Stimulated activated CD8-positive, alpha-beta memory T cell treated with anti-CD3 and anti-CD28 coated beads, Interleukin-2, amount 100 ng/mL, for 48 hours (primary cell): ENCODE measurements at places on chromosomes 4 and X.

GRCh38 chr4:110049951-110050925 lies 137.6 kb downstream of the EGF start:
- peak; percentile 26 for DNase-seq

- no peak for DNase-seq
Measured at GRCh38 chrX:108264376-108264775, 172.8 kb downstream of the ATG4A start.

DNA sequence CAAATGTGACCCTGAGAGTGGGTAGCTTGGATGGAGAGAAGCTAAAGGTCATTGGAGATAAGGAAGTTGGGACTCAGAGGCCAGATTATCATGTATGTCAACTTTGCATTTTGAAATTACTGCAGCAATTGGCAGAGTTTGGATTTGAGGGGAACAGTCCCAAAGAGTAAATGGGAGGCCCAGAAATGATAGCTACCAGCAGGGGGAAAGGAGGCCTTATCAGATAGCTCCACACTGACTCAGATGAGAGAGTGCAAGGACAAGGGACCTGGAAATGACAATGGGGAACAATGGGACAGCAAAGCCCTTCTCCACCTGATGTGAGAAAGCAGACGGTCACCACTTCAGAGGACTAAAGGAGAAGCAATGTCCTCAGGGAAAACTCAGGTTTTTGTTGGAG lies 201.5 kb upstream of the JADE1 start:
- no peak for DNase-seq

DNA sequence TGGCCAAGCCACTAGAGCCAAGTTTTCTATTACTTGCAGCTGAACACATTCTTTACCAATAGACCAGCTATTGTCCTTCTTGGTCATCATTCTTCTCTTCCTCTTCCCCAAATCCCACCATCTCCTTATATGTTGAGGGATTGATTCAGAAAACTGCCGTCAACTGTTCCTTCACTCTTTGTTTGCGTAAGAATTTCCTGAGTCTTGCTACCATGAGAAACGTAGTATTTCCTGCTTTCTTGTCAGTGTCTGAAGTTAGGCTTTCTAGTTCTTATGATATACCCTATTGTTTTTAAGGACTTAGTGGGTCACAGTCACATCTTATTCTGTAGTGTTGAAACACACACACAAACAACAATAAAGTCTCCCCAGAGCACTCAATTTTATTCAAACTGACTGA lies 20.1 kb downstream of the IGFBP7 start:
- DNase-seq: no peak

DNA sequence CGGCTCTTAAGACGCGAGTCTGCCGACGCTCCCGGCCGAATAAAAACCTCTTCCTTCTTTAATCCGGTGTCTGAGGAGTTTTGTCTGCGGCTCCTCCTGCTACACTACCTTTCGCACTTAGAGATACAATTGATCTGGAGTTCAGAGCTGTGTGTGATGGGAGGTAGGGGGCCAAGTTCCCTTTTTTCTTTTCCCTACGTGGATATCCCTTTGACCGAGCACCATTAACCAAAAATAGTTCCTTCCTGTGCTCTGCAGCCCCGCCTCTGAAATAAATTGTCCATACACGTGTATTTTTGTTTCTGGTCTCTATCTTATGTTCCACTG lies 555 bp upstream of the PGM2 start:
- no peak for DNase-seq

DNA sequence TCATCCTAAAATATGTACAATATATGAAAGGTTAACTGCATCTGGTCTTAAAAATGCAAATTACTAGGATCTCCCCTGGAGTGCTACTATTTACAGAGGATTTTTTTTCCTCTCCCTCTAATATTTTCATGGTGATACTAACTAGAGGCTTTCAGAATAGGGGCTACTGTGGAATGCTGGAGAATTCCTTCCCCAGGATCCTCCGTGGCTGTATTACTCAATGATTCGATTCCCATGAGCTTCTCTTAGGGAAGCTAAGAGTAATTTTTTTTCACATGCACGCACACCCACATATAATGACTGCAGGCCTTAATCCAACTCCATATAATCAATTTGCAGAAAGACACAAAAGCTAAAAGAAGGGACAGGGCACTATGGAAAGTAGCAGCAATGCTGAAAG lies 184.7 kb downstream of the ARHGAP6 start:
- DNase-seq: no peak

GRCh38 chr4:143163614-143164013 lies 21.1 kb upstream of the USP38 start:
- no peak for DNase-seq

DNA sequence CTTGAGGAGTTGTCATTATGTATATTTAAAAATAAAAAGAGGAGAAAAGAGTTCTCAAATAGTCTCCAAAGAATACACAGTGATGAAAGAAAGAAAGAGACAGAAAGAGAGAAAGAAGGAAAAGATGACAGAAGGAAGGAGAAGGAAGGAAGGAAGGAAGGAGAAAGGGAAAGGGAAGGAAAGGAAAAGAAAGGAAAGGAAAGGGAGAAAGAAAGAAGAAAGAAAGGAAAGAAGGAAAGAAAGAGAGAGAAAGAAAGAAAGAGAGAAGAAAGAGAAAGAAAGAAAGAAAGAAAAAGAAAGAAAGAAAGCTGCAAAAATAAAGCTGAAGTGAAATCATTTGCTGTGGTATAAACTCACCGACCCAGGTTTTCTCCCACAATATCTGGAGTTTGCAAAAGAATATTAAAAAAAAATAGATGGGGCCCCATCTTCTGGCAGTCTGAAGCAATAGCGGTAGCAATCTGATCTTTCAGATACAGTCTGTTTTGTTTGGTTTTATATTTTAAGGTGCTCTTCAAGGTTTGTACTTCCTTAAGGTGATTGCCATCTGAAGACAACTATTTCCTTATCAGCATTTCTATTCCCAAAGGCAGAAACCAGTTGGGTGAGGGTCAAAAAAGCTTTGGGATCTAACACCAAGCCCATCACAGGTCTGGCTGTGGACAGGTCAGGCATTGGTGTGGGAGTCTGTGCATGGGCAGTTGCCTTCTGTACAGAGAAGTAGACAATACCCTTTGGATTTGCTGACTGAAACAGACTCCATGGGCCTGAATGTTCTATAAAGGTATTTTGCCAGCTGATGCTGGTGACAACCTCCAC lies 160.4 kb downstream of the CPEB2 start:
- no peak for DNase-seq

- DNase-seq: no peak
Measured at GRCh38 chr4:188839704-188840103, 700.5 kb downstream of the TRIML1 start.

DNA sequence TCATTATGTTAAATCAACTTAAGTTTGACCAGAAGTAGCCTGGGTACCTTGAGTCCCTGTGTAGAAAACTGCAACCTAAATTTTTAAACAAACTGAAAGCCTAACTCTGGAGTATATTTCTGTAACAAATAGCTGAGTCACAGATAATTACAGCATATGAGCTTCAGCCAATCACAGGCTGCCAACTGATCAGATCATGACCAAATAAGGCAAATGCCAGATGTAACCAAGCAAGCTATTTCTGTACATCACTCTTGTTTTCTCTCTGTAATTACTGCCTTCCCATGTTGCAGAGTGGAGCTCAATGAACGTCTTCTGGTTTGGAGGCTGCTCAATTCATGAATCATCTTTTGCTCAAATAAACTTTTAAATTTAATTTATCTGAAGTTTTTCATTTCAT lies 980.9 kb upstream of the DIAPH2 start:
- no peak for DNase-seq

- no peak for DNase-seq
Measured at GRCh38 chrX:131987252-131987651, 35.9 kb upstream of the STK26 start.

- DNase-seq: no peak
Measured at GRCh38 chrX:9132036-9132638, 98.2 kb upstream of the FAM9B start.
